Esophagus muscularis mucosa (tissue), 4 donors: ENCODE measurements at places on chromosomes 16 and 17.

DNA sequence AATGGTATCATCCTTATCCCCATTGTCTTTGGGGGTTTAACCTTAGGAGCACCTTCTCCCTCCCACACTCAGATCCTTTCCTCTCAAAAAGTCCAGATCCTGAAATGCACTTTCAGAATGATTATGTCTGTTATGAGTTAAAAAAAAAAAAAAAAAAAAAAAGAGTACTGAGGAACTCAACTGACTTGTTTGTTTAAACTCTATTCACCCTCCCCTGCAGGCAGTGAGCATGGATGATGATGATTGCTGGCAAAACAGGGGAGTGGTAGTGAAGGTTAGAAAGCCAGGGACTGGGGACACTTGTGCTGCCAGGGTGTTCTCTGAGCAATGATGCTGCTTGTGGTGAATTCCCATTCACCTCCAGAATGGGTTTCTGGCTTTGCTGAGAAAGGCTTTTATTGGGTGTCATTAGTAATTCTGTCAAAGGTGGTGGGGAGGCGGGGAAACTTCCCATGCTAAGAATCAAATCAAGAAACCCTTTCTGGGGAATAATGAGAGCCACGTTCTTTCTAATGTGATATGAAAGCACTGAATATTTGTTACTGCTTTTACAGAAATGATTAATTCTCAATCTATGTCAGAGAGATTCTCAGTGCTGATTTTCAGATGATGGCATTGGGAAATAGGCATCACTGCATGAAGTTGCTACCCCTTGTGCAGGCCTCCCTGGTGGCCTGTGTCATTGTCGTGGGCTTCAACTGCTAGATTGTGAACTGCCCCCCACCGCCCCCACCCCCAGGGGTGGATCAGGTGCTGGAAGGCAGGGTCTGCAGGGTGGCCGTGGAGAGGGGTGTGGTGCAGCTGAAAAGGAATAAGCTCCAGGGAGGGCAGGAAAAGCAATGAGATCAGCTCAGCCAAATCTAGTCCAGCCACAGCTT lies 14.1 kb downstream of the CCL4 start:
- DNase-seq: no peak

DNA sequence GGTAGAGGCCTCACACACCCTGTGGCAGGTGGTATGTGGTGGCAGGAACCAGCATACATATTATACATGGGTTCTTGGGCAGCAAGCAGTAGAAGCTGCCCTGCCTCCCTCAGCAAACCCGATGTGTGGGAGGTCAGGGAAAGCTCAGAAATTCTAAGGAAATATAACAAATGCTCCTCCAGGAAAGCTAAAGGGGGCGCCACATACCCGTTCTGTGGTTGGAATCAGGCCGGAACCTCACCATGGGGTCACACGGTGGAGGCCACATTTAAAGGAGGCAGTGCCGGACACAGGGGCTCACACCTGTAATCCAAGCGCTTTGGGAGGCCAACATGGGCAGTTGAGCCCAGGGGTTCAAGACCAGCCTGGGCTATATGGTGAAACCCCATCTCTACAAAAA lies 12.4 kb upstream of the KATNB1 start:
- DNase-seq: no peak

DNA sequence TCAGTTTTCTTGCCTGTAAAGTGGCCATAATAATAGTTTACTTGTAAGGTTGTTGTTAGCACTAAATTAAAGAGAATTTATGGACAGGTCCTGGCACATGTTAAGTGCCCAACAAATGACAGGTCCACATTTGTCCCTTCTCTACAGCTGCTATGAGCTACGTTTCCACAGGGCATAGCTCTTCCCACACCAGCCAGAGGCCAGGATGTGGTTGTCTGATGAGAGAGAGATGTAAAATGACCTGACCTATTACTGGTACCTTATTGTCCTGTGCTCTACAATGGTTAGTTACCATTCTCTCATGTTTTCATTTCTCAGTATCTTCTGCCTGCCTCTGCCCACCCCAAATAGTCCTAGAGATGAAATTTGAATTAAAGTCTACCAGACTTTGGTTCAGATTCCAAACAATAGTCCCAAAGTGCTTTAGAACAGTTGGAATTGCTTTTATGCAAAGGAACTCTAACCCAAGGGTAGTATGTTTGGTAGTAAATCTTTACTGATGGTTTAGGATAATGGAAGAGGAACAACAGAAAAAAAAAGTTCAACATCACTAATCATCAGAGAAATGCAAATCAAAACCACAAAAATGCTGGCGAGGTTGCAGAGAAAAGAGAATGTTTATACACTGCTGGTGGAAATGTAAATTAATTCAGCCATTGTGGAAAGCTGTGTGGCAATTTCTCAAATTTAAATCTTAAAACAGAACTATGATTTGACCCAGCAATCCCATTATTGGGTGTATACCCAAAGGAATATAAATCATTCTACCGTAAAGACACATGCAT lies 57.1 kb upstream of the ANKFN1 start:
- DNase-seq: no peak

GRCh38 chr17:1762901-1763898 lies 1.3 kb downstream of the SERPINF1 start:
- no peak for DNase-seq

DNA sequence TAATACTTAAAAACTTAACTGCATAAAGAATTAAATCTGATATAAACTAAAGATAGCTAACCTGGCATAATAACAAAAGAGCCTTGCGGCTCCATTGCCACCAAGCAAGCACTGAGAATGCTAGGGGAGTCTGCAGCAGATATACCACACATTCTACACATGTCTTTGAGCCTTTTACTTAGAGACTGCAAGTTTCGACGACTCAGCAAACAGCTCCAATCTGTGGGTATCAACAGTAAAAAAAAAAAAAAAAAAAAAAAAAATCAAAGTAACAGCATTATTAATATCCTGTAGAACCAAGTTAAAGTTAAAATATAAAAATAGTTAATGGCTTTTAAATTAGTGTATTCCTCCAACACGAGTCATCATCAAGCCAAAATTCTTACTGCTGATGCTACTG lies 27.8 kb upstream of the INTS2 start:
- DNase-seq: no peak

DNA sequence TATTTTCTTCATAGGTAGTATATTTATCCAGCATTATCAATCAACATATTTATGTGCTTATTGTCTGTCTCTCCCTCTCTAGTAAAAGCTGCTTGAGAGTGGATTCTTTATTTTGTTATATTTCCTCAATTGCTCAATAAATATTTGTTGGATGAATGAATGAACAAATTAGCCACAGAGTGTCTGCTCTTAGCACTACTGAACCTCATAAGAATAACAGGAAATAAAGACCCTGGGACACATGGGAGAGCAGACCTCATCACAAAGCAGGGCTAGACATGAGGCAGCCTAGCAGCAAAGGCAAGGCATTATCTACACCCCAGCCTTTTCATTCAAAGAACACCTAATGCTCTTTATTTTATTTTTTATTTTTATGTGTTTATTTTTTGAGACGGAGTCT lies 34.9 kb upstream of the TANC2 start:
- no peak for DNase-seq

DNA sequence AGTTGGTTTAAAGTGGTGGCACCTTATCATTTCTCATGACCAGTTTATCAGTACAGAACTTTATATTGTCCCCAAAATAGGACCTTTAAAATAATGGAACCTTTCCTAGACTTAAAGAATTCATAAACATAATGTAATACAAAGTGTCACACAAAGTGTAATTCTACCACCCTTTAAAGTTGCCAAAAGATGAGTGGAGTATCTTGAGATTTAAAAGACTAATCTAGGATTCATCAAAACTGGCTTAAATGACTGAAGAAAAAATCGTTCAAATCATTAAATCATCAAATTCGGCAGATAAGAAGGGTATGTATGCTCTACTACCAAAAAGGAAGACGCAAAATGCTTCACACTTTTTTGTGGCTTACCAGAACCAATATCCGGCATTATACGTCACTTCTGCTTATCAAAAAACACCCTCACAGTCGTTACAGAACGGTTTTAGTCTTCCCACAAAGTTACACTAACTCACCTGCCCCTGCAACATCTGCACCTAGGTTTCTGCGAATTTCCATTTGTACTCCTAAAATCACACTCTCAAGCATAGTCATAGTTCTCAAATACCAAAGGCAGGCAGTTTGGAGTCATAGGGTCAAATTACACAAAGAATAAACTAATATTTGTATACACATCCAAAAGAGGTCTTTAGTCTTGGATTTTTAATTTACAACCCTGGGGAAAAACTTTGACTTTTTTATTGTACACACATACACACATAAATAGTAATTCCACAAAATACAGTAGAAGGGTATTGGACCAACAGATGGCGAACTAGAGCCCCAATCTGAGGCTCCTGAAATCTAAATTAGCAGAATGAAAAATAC lies 1.4 kb upstream of the KANSL1 start:
- DNase-seq: no peak

- no peak for DNase-seq
Measured at GRCh38 chr16:23863511-23864422, 28.0 kb downstream of the PRKCB start.

DNA sequence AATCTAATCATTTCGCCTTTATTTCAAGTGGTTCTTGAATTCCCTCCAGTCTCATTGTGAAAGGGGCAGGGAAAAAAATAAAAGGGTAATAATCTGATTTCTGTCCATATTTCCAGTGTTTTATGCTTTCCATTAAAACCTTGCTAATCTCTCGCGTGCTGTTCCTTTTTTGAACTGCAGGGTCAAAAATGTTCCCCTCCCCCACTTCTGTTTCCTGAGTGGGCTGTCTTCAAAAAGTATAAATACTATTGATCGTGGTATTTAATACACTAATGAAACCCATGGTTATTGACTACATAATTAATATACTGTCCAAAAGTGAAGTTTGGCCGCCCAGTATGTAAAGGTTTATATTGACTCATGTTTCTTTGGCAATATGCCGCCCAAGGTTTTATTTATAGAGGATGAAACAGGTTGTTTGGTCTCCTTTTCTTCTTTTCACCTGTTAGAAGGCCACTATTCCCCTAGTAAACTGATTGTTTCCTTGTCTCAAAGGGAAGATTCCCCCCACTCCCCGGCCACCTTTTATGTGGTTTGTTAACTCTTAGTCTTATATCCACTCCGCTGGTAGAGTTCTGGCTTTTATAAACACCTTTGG lies 69.7 kb downstream of the RPA1 start:
- DNase-seq: no peak

DNA sequence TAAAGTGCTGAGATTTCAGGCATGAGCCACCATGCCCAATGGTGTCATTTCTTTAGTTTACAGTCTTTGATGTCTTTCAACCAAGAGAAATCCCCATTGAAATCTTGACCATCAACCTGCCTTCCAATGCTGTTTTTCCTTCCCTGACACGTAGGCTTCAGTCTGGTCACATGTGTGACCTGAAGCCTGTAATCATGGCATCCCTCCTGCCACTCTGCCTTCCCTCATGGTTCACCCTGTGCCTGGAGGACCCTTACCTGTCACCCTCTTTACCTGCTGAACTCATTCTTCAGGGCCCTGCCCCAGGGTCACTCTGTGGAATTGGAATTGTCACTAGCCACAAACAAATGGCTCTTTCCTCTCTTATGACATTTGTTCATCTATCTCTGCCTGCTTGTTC lies 18.1 kb upstream of the ARHGAP23 start:
- DNase-seq: no peak

- no peak for DNase-seq
Measured at GRCh38 chr16:14364386-14365199, 265.5 kb downstream of the PARN start.

- DNase-seq: no peak
Measured at GRCh38 chr17:41687828-41688640, 651 bp upstream of the EIF1 start.

DNA sequence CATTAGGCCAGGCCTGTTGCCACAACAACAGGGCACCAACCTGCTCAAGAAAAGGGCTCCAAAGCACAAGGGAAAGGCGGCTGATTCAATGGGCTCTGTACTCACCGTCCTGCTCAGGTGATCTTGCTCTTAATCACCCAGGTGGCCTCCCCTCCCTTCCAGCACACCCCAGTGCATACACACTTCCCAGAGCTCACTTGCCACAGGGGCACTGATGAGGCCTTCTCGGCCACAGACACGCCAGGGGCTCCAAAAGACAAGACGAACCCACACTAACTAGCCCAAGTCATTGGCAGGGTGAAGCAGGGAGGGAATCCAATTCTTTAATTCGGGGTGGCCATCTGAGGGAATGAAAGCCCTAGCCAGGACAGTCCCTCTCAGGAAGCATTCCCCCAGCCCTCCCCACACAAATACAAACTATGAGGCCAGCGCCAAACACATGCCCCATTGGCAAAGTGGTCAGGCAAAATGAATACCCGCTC lies 1.4 kb downstream of the MYO18A start:
- no peak for DNase-seq

- no peak for DNase-seq
Measured at GRCh38 chr17:10845388-10845751, 7.5 kb upstream of the PIRT start.

DNA sequence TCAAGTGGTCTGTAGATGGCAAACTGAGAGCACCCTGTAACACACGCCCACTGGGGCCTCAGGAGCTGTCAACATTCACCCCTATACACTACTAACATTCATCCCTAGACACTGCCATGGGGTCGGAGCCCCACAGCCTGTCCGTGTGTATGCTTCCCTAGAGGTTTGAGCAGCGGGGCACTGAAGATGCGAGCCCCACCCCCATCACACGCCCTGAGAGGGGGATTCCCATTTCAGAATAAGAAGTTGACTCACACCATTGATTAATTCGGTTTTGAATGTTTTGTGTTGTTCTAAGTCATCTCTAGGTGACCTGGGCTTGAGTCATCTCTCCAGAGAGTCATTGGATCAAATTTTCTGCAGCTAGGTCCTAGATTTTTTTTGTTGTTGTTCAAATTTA lies 37.3 kb upstream of the MMD start:
- DNase-seq: no peak

- DNase-seq: no peak
Measured at GRCh38 chr17:63542942-63543821, 7.1 kb upstream of the DCAF7 start.

DNA sequence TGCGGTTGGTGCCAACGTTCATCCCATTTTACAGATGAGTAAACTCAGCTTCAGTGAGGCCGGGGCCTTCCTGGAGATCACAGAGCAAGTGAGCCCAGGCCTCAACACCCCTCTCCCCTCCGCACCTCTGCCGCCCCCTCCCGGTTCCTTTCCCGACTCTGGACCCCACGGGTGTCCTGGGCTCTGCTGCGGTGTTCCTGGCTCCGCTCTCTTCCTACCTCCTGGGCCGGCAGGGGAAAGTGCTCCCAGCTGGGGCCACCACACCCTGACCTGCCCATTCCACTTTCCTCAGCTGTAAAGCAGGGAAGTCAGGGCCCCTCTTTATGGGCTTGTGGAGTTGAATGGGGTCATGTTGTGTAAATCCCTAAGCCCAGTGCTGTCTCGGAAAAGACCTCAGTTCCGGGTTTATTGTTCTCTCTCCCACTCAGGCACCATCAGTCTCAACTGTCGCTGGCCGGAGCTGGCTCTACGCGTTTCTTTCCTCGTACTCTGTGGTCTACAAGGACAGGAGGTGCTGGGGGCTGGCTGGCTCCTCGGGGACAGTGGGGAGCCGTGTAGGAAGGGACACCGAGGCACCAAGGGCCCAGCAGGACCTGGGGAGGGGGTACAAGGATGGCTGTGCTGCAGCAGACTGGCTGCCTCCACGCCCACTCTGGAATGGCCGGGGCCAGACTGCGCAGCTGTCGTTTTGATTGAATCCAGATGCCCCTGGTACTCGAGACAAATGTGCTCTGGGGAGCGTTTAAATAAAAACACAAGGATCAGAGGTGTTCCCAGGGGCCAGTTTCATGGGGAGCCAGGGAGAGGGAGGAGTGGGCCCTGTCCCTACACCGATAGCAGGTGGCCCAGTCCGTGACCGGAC lies 21.7 kb upstream of the ACSF3 start:
- no peak for DNase-seq

- DNase-seq: no peak
Measured at GRCh38 chr16:67299269-67299668, 19.9 kb downstream of the PLEKHG4 start.
